Pons (tissue), 1 donor: ENCODE measurements at places on chromosomes 2 and 18.

DNA sequence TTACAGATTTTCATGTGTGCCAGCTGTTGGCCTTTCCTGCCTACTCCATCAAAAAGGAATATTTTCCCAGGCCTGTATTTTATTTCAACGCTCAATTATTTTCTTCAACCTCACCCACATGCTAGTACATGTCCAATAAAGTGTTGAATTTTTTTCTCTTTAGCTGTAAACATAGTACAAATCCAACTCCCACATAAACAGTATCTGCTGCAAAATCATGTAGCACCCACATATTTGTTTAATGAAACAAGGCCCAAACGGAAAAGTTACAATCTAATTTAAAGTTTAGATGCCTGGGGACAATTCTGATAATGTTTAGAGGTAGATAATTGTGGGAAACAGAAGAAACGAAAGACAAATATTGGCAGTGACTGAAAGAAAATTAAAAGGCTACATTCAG lies 275.4 kb upstream of the ACVR2A start:
- no peak for DNase-seq

DNA sequence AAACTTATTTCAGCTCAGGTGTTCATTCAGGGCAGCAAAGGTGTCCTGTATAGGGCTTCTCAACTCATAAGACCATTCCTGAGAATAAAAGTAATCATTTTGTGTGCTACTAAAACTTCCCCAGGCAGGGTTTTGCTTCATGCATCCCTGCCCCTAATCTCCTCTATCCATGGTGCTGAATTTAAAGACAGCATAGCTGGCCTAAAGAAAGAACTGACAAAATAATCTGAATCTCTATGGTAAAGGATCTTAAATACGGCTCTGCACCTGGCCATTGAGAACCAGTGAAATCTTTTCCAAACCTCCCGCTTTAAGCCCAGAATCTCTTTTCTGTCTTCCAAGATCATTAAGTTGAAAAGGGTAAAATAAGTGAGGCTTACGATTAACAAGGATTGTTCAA lies 292.1 kb upstream of the KLHL29 start:
- DNase-seq = no peak

GRCh38 chr2:69644506-69644979 lies 1.0 kb upstream of the AAK1 start:
- no peak for DNase-seq

GRCh38 chr2:158644139-158644538 lies 151.0 kb upstream of the DAPL1 start:
- no peak for DNase-seq

DNA sequence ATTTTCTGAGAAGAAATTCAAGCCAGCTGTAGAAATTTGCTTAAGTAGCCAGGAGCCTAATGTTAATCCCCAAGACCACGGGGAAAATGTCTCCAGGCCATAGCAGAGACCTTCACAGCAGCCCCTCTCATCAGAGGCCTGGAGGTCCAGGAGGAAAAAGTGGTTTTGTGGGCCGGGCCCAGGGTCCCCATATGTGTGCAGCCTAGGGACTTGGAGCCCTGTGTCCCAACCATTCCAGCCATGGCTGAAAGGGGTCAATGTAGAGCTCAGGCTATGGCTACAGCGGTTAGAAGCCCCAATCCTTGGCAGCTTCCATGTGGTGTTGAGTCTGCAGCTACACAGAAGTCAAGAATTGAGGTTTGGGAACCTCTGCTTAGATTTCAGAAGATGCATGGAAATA lies 14.2 kb upstream of the TTC21B start:
- DNase-seq = no peak
